ENCODE measurements at places on chromosomes 7 and 10.

- no peak for DNase-seq
Measured at GRCh38 chr7:32051128-32051527, 19.1 kb downstream of the PDE1C start.

DNA sequence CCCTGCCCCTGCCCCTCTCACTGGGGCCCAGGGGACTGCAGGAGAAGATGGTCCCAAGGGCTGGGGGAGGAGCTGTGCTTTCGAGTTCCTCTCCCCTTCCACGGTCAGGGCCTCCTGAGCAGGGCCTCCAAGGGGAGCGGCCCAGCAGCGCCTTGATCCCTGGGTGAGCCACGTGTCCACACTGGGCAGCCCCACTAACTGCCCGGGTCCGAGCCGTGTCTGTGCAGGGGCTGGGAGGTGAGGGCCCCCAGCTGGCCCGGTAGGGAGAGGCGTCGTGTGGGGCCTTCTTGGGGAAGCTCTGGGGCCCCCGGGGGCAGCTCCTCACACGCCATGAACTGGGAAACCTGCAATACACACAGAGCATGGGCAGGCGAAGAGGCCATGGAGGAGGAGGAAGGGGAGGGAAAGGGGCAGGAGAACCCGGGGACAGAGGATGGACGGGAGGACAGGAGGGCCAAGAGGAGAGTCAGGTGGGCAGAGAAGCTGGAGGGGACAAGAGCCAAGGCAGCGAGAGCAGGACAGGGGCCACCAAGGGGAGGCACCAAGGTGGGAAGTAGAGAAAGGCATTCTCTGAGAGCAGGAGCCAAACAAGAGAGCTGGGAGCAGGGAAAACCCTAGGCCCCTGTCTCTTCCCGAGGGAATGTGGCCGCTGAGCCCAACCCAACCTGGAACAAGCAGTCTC, 32.8 kb downstream of the KCNH2 start:
- no peak for DNase-seq

GRCh38 chr7:55296070-55296469, 69.1 kb upstream of the LANCL2 start:
- no peak for DNase-seq

GRCh38 chr10:43861966-43862751, 213.5 kb upstream of the ZNF32 start:
- DNase-seq, result no peak

DNA sequence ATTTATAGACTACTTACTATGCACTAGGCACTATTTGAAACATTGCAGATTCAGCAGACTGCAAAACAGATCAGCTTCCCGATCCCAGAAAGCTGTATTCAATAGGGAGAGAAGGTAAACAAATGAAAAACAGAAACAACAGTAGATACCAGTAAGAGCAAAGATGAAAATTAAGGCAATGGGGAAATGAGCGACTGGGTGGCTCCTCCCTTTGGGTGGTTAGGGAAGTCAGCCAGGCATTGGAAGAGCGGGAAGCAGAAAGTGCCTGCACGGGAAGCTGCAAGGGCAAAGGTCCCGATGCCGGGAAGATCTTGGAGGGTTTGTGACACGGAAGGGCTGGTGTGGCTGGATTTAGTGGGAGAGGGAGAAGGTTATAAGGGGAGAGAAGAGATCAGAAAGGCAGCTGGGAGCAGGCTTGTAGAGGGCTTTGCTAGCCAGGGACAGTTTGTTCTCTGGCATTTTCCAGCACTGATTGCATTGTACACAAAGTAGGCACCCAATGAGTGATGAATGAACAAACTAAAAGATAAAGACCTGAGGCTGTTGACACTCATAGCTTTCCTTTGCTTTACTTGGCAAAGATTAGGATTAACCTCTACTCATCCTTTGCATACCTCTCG, 67.8 kb downstream of the NAMPT start:
- DNase-seq, result no peak

- DNase-seq, result no peak
Measured at GRCh38 chr10:62456611-62457101, 82.5 kb downstream of the ZNF365 start.

DNA sequence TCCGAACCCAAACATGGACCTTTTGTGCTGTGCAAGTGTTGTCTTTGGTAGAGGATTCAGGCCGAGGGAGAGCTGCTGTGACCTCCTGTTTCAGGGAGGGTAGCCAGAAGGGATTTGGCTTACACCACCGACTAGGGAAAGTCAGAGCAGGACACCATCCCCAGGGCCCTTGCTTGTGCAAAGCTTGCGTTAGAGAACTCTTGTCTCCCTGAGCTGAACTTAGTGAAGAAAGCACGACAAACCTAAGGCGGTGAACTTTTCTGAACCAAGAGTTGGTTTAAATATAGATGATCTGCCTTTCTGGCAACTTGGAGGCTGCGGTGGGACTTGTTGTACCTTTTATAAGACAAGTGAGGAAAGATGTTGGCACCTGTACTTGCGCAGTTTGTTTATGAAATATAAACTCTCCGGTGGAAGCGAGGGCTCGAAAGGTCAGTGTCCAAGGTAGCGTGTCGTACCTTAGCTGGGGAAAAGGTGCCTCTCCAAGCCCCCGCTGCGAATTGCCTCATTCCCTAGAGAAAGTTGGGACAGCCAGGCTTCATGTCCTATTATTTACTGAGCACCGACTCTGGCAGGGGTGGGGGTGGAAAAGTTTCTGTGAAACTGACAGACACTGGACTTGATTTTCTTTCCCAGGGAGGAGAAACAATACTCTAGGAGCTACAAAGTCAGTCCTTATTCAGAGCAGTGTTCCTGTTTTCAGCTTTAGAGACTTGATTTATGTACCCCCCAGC, 31.6 kb downstream of the WBP1L start:
- DNase-seq, result no peak

DNA sequence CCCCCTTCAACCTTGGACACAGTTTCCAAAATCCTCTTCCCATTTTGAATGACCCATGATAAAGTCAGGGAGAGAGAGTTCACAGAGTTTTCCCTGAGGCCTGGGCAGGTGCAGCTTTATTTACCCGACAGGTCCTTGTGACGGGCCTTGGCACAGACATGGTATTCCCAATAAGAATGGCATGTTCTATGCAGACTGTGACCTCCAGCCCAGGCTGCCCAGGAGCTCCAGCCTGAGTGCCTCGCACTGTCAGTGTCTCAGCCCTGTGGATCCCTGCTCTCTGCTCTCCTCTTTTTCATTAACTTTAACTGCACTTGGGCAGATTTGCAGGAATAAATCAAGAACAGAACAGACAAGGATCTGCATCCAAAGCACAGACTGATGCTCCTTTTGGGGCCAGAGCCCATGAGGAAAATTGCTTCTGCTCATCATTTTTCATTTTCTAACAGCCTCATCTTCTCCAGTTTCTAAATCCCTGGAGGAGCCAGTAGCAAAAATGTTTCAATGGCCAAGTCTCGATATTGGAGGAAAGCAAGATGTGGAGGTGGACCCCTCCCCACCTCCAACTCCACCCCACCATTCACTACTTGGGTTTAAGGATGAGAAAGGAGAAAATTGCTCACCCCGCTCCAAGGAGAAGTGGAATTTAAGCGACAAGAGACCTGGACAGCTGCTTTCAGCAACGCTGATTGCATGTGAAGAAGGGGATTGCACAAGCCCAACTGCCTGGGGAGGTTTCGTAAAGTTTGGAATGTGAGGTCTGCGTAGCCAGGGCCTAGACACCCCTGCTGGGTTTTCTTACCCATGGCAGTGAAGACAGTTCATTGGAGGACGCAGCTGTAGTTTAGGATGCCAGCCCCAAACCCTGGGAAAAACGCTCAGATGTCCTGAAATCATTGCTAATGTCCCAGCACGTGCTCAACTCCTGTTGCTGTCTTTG, 225.9 kb downstream of the WDR11 start:
- no peak for DNase-seq

DNA sequence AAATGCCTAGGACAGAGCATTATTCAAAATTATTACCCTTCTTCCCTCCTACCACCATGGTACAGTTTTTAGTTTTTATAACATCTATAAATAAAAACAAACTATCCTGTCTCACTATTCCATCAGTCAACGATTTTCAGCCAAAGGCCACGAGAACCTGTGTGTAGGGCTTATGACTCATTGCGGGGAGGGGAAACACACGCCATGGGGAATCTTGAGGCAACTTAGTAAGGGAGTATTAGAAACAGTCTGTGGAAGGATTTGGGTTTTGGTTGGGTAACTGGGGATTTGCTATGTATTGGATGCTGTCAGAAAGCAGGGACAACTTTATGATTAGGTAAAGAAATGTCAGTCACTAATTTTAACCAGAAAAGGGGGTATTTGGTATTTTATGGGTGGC, 14.7 kb downstream of the GPR141 start:
- DNase-seq, result no peak

DNA sequence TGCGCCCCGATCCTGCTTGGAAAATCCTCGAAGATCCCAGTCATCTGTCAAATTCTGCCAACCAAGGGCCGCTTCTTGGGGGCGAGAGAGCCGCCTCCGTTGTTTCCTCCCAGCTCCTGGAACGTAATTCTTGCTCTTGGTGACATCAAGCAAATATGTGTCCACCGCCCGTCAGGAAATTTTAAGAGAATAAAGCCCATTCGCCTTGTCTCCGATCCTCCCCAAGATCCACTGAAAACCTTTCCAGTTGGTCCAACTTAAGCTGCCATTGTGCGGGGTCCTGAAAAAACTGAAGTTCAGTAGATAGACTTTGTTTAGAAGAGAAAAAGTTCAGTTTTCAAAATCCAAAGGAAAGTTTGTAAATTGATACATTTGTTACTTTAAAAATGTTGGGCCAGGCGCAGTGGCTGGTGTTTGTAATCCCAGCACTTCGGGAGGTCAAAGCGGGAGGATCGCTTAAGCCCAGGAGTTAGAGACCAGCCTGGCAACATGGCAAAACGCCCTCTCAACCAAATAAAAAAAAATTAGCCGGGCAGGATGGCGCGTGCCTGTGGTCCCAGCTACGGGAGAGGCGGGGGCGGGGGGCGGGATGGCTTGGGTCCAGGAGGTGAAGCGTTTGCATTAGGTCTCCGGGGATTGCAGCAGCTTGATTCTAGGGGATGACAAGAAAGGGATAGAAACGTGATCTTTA, 1.0 kb upstream of the ZNF800 start:
- no peak for DNase-seq

DNA sequence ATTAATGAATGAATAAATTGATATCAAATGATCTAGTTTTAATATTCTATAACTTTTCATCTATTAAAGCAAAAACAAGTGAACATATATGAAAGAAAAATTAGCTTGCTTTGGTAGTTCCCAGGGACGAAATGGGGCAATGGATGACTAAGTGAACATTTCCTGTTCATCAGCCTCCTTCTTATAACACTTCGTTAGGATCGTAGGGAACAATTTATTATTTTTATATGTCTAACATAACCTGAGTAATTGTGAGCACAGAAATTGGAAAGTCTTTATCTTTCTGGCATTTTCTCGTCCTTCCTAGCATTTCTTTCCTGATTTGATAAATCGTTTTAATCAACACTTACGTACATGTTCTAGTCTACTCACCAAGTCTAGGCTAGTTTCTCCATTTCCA, 59.1 kb upstream of the PPP1R3C start:
- no peak for DNase-seq

GRCh38 chr10:11295492-11295891, 277.8 kb downstream of the CELF2 start:
- DNase-seq, result no peak

DNA sequence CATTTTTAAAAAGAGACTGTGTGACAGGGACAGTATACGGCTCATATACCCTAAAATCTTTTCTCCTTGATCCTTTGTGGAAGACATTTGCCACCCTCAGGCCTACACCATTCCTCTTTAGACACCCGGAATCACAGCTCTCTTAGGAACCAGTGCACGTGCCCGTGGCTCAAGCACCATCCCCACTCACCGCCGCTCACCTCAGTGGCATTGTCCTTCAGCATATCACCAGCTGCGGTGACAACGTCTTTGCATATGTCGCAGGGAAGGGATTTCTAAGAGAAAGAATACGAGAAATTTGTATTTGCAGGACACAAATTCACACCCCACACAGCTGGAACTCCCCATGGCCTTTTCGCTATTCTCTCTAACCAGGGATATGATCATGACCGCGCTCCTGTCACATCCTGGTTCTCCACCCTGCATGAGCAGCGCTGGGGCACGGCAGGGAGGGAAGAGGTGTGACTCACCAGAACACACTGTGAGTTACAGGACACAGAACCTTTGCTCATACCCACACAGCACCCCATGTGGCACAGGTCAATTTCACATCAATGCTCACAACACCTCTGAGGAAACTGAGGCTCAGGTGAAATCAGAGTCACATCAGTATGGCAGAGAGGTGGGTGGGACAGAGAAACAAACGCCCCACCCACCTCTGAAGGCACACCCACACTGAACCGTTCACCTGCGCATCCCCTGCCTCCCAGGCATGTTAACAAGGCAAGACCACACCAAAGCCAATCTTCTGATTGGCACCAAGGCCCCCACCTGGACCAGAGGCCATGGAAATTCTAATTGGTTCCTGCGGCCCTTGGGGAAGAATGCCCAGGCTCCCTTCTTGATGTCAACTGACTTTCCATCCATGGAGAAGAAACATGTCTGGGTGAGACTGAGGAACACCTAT, 19.2 kb downstream of the PSAP start:
- DNase-seq, result no peak

DNA sequence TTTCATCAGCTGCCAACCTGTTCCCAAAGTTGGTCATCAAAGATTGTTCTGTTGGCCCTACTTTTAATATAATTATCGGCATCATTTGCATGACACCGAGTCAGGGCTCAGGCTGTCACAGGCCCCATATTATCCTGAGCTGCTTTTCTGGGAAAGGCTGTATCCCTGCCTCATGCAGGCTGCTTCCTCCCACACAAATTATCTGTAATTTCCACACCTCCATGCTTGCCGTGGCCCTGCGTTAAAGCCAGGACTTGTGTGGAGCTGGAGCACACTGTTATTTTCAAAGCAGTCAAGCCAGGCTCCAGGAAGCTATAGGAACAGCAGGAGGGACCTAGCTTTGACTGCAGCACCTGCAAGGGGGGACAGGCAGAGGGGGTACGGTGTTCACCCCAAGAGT, 5.4 kb upstream of the ADCYAP1R1 start:
- no peak for DNase-seq

GRCh38 chr10:20852303-20852702, 44.8 kb downstream of the NEBL start:
- DNase-seq, result no peak

DNA sequence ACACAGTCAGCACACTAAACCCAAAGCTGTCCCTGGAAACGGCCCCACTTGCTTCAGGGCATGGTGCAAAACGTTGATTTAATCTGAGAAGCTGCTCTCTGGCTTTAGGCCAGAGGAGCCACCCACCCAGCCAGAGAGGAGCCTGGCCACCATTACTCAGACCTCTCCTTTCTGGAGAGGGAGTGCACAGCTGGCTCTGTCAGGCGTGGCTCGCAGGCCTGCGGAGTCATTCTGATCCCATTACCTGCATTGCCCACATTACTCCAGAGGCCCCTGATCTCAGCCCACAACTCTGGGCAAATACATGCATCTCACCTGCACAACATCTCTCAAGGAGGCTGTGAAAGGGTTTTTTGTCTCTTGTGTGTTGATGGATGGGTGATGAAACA, 370.0 kb upstream of the IGFBP3 start:
- DNase-seq, result no peak

DNA sequence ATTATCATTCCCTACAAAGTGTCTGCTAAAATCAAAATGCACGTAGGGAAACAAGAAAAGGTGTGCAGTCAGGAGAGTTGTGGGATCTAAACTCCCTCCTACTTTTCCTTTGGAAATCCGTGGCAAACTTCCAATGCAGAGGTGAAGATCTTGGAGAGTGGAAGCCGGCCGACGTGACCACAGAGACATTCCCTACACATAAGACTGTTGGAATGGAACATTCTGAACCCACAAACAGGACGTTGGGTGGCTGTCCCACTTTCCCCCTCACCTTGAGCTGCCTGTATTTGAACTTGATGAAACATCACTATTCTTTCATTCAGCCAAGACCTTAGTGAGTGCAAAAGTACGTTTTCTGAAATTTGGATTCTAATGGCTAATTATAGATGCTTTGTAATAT, 65.9 kb downstream of the PRKCQ start:
- no peak for DNase-seq

GRCh38 chr7:40310258-40310657, 175.5 kb downstream of the SUGCT start:
- DNase-seq, result no peak

Data from KG1 (cell line).